Amygdala (tissue), 56 donors: ENCODE measurements at places on chromosomes 6 and 20.

DNA sequence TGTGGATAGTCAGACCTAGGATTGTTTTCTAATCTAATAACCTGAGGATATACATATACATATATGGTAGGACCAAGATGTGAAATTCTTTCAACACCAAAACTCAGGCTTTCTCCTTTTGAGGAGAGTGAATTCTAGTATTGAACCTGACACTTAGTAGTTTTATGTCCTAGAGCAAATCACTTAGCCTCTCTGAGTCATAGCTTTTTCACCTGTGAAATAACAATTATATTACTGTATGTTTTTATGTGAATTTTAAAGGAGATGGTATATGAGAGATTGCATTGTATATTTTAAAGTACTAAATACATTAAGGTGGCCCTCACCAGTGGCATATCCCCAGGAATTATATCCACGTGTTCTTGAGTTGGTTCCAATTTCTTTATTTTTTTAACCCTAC is 34.6 kb downstream of the TREML1 start:
- DNase-seq: no peak

DNA sequence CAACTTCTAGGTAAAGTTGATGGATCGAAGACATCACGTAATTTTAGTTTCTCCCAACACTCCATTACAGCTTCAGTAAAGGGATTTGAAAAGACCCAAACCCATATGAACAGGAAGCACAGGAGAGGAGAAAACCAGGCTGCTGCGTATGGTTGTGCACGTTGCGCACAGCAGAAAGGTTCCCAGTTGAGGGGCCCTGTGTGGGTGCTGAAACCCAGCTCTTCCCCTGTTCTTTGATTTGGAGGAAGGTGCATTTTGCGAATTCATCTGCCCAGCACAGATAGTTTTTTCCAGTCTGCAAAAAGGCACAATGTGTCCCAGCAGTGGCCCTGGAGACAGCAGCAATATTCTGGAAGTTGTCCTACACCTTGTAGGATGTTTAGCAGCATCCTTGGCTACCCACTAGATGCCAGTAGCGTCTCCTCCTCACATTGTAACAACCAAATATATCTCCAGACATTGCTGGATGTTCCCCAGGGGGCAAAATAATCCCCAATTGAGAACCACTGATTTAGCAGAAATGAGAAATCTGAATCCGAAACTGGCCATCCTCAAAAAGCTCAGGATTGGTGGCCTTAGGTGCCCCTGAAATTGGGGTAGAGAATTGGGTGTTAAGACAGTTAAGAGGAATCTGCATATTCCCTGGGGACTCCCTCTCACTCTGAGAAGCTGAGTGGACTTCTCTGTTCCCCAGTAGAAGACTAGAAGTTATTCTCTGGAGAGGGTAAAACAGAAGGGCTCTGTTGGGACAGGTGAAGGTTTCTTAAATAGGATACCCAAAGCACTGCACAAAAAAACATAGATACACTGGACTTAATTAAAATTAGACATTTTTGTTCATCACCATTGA is 12.2 kb downstream of the SUN5 start:
- DNase-seq: no peak

DNA sequence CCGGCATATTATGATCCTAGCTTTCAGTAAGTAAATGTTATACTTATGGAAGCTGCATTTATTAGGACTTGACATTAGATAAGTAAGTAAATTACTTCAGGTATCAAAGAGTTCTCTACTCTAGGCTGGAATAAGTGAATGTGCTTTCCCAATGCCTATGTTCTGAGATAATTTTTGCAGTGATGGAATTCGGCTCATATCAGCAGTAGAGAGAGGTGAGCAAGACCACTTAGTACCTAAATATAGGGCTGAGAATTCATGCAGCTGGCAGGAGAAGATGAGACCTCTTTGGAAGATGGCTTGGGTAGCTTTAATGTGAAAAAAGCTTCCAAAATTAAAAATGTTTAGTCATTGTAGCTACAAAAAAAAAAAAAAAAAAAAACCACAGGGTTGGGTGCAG is 13.3 kb upstream of the BEND3 start:
- DNase-seq: no peak

DNA sequence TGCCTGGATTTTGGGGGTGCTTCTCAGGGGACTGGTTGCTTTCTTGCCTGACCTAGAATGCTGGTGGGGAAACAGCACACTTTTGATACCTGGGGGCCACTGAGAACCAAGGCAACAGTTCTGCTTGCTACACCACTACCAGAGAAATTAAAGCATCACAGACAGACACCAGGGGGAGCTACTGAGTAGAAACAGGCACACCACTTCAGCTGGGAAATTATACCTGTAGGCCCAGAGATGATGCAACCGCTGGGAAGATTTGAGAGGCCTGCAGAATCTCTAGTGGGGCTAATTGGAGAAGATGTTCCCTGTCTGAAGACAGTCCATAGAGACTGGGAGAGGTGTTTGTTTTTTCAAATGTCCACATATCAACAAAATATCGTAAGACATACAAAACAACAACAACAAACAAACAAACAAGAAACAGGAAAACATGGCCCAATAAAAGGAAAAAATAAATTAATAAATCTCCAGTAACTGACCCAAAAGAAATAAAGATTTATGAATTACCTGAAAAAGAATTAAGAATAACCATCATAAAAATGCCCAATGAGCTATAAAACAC is 129.4 kb upstream of the RIN2 start:
- DNase-seq: no peak

DNA sequence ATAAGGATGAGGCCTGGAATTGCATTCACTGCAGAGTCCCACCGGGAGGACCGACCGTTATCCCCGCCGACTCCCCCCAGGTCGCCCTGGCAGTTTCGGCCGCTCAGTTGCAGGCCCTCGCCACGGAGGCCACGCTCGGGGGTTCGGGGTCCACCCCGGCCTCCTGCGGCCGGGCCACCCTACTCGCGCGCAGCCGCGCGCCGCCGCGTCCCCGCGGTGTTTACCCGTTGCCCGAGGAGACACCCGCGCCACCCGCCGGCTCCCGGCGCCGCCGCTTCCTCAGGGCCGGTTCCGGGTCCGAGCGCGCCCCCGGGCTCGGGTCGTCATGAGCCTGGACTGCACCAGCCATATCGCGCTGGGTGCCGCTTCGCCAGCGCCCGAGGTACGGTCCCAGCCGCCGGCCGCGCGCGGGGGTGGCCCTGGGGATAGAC is at the start of gene CCDC170:
TSS of gene CCDC170 (plus strand) at position 214 of the 431 bp plus-strand sequence. CDS start at position 326, 112 bp downstream.
- DNase-seq: no peak

GRCh38 chr6:7115543-7116231 is 7.9 kb downstream of the RREB1 start:
- DNase-seq: no peak

DNA sequence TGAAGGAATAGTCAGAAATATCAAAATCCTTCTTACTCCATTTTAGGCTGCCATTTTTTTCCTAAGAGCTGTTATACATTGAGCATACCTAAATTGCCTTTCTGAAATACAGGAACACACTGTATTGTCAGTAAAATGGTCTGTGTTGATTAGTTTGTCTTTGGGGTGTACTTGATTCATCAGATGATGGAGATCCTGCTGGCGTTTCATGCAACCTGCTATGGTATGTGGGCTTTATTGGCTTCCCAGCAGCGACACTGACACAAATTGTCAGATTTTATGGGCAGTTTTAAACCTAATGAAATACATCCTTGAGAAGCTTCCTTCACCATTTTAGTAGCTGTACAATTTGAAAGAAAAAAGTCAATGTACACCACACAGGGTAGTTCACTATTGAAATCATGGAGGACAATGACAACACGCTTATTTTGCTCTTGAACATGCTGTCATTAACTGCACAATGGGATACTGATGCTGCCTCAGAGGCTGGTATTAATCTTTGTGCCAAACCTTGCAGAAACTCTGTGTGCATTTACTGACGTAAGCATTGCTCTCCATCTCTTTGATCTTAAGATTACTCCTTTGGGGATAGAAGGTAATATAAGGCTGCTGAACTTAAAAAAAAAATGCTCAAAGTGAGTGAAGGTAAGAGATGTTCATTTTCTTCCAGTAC is 124.9 kb downstream of the LAMA2 start:
- no peak for DNase-seq

DNA sequence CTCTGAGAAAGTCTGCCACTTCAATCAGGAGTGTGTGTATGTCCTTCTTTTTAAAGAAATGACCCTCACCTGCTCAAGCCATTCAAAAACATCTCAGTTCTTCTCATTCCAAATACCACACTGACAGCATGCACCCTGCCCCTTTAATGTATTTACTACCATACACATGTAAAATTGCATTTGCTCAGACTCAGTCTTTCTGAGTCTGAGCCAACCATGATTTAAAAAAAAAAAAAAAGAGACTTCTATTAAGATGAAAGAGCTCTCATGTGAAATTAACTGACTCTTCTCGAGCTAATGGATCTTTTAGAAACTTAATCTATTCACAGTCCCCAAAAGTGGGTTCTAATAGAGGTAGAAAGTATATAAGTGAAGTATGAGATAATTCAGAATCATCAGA is 1.4 kb upstream of the FILIP1 start:
- no peak for DNase-seq

- no peak for DNase-seq
These were observed 298.7 kb downstream of the TSHZ2 start for GRCh38 chr20:53270792-53271375.

GRCh38 chr6:161890133-161890831 is 616.4 kb upstream of the AGPAT4 start:
- DNase-seq: peak; percentile 29

GRCh38 chr20:25209400-25209799 is 13.9 kb downstream of the ENTPD6 start:
- DNase-seq: no peak
